ENCODE measurements at places on chromosomes 5 and 9.

- DNase-seq = no peak
These were observed 74.1 kb downstream of the NMUR2 start for GRCh38 chr5:152331006-152331405.

- no peak for DNase-seq
These were observed 72.1 kb downstream of the LRSAM1 start for GRCh38 chr9:127523312-127523851.

DNA sequence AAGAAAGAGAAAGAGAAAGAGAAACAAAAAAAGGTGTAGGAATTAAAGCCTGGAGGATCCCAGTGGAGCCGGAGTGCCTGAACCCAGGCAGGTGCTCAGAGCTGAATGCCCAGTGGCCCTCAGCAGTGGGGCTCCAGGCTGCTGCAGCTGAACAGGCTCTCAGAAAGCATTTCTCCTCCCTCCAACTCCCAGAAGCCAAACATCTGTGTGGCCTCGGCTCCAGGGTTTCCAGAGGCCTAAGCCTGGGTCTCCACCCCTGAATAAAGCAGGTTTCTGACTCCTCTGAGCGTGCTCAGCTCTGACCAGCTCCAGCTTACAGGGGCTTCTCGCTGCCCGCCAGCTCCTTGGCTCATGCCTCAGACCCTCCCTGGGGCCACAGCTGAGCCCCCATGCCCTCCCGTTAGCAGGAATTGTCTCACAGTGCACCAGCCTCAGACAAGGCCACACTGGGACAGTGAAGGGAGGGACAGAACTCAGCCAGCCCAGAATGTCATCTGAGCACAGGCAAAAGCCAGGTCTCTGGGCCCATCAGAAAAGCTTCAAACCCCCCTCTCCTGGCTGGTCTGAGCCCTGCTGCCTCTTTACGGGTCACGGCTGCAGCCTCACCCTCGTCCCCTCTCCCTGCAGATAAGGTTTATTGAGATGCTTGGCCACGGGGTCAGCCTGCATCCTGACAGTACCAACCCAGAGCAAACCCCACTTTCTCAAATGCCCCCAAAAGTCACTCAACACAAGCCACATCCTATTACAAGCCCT, 114.4 kb upstream of the PPP1R26 start:
- DNase-seq = no peak

- DNase-seq = no peak
These were observed 84.8 kb downstream of the WNK2 start for GRCh38 chr9:93268551-93269314.

GRCh38 chr5:173554989-173555705, 61.3 kb downstream of the BOD1 start:
- no peak for DNase-seq

GRCh38 chr9:133709015-133709611, 29.0 kb downstream of the SARDH start:
- DNase-seq = no peak

DNA sequence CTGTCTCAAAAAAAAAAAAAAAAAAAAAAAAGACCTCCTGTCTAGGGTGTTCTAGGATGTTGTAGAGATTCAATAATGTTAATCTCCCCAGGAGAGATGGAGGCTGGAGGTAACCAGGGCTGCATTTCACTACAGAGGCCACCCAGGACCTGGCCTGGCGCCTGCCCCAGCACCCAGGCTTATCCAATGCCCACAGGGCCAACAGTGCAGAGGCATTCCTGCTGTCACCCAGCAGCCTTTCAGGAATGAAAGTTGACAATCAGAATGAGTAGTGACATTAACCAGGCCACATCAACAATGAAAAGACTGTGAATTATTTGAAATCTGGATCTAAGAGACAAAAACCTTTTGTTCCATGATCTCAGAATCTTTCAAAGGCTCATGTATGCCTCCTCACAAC, 36.2 kb upstream of the GABRP start:
- no peak for DNase-seq

- DNase-seq = no peak
These were observed 11.7 kb upstream of the OR13D1 start for GRCh38 chr9:104682642-104683041.

DNA sequence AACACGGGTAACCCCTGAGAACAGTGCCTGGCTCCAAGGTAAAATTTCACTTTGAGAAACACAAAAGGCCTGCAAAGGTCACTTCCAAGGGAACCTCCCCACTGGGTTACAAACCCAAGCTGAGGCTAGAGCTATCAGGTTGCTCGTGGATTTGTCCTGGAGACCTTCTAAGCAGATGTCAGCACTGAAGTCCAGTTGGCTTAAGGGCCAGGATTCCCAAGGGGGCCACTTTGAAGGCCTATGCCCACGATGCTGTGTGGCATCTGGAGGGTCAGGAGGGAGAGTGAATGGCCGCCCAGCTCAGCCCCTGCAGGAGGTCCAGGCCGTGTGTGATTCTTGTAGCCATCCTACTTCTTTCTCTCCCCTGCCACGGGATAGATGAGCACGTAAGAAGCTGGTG, 100.2 kb upstream of the FSTL4 start:
- DNase-seq = no peak

GRCh38 chr5:75482482-75482881, 28.9 kb downstream of the CERT1 start:
- no peak for DNase-seq

- DNase-seq = no peak
These were observed 228.7 kb downstream of the ANXA1 start for GRCh38 chr9:73380411-73380810.

DNA sequence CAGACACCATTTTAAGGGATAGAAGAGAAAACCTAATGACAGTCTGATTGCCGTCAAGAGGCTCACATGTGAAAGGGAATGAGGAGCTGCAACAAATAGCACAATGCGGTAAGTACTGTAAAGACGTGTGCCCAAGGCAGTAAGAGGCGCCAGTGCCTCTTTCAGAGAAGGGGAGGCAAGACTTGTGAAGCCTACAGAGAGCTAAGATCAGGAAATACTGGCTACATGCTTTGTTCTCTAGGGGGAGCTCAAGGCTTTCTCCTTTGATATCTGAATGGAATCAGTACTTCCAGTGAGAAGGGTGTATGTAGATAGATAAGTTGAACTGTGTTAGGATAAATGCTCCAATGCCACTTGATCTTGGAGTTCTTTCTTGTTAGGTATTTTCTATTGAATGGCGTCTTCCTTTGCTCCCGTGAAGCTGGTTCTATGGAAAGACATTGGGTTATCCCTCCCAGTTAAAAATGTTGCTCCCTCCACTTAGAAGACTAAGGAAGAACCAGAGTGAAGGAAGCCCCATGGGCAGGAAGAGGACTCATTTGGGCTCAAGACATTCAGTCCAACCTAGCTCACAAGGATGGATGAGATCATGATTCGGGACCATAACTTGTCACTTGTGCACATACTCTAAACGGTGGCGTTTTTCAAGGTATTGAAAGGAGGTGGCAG, 23.5 kb upstream of the ALDOB start:
- peak; percentile 44 for DNase-seq

DNA sequence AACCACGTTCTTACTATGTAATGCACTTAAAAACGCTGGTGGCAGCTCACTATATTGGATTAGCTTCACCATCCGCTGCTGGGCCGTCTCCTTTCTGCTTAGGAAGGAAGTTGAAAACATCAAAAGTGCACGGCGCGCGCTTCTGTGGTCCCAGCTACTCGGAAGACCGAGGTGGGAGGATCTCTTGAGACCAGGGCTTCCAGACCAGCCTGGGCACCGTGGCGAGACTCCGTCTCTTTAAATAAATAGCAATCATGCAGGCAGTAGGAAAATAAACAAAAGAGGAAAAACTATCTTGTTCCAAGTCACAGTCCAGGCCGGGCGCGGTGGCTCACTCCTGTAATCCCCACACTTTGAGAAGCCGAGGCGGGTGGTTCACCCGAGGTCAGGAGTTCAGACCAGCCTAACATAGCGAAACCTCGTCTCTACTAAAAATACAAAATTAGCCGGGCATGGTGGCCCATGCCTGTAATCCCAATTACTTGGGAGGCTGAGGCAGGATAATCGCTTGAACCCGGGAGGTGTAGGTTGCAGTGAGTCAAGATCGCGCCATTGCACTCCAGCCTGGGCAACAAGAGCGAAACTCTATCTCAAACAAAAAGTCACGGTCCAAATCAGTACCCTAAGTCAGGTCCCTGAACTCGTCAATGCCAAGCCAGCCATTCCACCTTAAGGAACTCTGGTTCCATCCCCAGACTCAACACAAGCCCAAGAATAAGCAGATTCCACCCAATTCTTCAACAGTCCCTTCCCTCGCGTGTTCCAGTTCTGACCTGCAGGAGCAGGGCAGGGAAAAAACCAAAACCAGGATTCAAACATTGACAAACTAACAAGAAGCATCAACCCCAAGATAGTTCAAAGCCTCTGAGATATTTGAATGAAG, 1.0 kb upstream of the GOLGA1 start:
- DNase-seq = no peak

DNA sequence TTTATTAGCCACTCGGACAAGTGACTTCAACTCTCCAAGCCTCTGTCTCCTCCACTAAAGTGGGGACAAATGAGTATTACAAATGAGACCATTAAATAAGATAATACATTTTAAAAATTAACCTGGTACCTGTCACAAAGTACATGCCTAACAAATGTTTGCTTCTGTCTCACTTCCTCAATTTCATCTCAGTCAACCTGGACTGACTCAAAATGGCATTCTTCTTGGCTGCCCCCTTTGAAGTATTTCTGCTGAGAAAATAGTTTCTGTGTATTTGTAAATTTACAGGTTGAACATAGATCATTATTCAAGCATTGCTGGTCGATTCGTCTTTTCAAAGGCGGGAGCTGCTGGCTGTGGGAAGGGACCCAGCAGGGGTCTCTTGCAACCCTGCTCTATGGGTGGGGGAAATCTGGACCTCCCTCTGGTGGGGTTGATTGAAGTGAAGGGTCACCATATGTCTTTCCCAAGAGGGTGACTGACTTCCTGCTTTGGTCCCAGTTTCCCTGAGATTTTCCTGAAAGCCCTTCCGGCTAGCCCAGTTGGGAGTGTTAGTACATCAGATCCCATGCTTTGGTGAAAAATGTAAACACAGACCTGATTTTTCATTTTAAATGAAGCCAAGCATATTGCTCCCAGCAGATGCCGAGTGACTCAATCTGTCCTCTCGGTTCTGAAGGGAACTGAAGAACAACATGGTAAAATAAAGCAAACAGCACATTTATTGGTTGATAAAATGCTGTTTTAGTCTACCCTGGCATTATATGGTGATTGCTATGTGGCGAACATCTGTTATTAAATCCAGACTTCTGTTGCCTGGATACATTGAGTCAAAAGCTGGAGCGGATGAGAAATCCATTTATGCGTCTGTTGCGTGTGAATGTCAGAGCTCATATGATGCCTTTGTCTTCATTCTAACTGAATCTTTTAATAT, 73.0 kb downstream of the KCNIP1 start:
- DNase-seq = no peak

DNA sequence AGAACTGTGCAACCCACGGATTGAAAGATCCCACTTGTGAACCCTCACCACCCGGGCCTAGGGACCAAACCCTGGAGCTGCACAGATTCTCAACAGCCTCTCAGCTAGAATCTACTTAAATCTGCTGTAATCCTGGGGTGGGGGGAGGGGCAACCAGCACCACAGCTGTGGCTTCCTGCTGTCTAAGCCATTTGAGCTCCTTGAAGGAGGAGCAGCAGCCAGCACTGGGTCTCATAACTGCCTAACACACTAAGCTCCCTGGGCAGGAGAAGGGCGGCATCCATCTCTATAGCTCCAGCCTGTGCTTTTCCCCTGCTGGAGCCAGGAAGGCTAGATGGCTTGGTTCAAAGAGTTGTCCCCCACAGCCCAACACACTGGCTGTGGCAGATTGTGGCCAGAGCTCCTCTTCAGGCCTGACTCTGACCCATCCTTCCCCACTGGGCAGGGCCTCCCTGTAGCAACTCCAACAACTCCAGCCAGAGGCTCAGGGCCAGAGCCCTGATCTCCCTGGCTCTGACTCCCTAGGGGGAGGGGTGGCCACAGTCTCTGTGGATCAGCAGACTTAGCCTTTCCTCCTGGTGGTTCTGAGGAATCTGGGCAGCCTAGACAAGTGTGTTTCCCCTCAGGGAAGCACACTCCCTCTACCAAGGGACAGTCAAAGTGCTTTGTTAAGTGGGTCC, 72.0 kb upstream of the C9orf72 start:
- DNase-seq = no peak

- DNase-seq = no peak
These were observed 45.0 kb downstream of the FOXI1 start for GRCh38 chr5:170150713-170151096.

DNA sequence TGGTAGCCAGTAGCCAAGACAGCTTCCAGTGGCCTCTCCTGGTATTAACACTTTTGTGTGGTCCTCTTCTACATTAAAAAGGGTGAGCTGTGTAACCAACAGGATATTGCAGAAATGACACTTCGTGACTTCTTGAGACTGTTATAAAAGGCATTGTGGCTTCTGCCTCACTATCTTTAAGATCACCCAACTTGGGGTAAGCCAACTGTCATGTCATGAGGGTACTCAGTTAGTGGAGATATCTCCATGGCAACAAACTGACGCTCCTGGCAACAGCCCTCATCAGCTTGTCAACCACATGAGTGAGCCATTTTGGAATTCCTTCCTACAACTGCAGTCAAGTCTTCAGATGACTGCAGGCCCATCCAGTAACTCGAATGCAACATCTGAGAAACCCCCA, 121.7 kb downstream of the DEPDC1B start:
- DNase-seq = no peak

DNA sequence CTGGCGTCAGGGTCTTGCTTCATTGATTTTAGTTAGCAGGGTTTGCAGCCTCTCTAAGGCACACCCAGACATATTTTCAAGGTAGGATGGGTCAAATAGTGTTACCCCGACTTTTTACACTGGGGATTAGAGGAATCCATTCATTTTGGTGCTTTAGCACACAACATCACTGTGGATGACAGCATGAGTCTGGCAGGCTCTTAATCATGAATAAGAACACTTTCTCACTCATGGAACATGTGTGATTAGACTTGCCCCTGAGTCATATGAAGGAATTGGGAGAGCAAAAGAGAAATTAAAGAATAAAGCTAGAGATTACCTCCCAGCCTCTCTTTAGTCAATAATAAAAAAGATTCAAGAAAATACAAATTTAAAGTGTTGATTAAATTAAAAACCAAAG, 175.6 kb downstream of the SEMA5A start:
- no peak for DNase-seq

DNA sequence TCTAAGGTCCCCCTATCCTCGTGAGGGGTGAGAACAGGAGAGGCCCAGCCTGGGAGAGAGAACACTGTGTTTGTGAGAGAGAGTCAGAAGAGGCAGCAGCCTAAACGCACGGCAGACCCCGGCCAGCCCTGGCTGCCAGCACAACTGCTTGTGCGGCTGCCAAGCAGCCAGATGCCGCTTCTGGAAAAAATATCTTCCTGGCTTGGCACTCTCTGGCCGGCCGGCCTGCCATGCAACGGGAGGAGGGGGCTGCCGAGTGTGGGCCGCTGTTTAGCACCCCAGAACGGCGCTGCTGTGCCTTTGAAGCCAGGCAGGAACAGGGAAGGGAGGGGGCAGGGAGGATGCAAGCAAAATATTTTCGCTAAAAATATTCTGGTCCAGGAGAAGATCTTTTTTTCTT, 105.0 kb downstream of the FGF18 start:
- DNase-seq = no peak

GRCh38 chr9:125631391-125632085, 75.5 kb downstream of the MAPKAP1 start:
- no peak for DNase-seq

- DNase-seq = no peak
These were observed 166.6 kb upstream of the S1PR3 start for GRCh38 chr9:88824711-88825110.

- DNase-seq = no peak
These were observed 221.6 kb downstream of the ACTL7B start for GRCh38 chr9:108634204-108634603.

- DNase-seq = no peak
These were observed 274.7 kb downstream of the FBXL7 start for GRCh38 chr5:15774632-15775031.

GRCh38 chr9:137007108-137007815, 10.9 kb upstream of the CLIC3 start:
- no peak for DNase-seq

Measured in D721Med (cell line).